ENCODE measurements at places on chromosomes 1 and 21.

DNA sequence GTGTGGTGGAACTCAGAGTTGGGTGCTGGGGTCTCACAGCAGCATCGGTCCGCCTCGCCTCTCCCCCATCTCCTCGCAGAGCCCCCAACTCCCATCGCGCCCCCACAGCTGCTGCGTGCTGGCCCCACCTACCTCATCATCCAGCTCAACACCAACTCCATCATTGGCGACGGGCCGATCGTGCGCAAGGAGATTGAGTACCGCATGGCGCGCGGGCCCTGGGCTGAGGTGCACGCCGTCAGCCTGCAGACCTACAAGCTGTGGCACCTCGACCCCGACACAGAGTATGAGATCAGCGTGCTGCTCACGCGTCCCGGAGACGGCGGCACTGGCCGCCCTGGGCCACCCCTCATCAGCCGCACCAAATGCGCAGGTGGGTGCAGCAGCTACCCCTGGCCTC lies 24.2 kb downstream of the PTPRU start:
- DNase-seq: no peak

- no peak for DNase-seq
Observed at GRCh38 chr1:186330758-186331157, 44.3 kb downstream of the TPR start.

DNA sequence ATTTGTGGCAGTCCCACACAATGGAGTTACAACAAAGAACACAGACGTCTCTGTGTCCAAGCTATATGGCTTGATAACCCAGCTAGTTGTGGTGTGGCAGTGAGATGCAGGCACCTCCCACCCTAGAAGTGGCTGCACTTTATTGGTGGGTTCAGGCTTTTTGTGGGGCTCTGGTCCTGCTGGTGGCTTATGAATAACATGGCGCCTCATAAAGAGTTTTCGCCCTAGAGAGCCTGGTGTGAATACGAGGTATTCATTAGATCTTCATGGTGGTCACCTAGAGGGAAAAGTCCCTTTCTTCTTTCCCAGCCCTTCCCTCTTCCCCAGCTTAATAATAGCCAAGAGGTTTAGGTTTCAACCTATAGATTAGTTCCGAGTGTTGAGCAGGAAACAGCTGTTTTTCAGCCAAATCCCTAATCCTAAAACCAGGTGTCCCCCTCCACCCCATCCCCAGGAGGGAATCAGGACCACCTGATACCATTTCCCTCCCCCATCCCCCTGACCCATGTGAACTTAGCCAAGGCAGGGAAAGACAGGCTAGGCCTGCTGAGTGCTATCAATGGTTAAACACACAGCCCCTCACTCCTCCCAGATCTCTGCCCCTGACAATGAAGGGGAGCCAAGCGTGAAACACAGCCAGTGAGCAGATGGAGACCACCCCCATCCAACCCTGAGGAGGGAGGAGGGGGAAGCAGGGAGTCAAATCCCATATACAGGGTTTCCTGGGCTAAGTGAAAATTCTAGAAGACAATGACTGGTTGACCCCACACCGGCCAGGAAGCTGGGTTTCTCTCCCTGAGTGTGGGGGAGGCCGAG lies 58.2 kb downstream of the NFASC start:
- DNase-seq: no peak

GRCh38 chr1:63950023-63950422 lies 176.2 kb downstream of the ROR1 start:
- peak; percentile 47 for DNase-seq

DNA sequence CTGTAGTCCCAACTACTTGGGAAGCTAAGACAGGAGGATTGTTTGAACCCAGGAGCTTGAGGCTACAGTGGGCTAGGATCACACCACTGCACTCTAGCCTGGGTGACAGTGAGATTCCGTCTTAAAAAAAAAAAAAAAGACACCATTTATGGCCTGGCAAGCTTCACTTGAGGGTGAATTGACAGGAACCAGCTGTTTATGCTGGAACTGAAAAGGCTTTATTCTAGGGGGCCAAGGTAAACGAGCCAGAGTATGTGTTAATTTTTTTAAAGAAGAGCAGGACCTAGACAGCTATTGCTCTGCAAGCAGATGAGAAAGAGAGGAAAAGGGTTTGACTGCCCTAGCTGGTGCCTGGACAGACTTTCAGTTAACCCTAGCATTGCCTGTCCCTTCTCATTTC lies 37.0 kb downstream of the S100A6 start:
- DNase-seq: no peak

GRCh38 chr1:32728413-32729077 lies 26.0 kb upstream of the SYNC start:
- DNase-seq: no peak

- DNase-seq: no peak
Observed at GRCh38 chr1:163331116-163331515, 9.4 kb downstream of the NUF2 start.

DNA sequence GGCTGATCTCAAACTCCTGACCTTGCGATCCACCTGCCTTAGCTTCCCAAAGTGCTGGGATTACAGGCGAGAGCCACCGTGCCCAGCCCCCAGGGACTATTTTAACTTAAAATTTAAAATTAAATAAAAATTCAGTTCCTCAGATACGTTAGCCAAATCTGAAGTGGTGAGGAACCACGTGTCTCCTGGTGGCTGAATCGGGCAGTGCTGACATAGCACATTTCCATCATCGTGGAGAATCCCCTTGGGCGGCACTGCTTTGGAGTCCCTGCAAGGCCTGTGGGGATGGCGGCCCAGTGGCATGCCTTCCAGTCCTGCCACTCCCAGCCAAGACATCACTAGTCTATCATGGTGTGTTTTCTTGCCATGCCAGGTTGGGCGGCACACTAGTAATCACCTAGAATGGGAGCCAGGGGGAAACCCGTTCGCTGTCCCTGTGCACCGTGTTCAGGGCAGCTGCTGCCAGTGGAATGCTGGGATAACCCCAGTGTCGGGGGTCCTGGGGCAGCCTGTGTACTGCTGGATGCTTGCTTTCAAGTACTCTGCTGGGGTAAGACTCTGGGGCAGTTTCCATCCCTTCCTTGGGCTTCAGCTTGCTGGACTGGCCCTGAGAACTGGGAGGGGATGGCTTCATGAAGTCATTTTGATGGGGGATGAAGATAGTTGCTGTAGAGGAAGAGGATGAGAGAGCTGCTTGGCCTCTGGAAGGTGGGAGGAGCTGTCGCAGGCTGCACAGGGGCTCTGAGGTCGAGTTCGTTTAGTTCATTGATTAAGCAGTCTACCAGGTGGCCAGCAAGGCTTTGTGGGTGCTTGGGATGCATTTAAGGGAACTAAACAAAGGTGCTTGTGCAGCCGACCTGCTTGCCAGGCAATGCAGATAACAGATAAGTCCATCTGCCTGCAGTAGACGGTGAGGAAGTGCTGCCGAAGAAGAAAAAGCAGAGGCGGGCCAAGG lies 4.6 kb downstream of the ZBTB48 start:
- no peak for DNase-seq

GRCh38 chr1:28144203-28145135 lies 32.0 kb downstream of the PTAFR start:
- no peak for DNase-seq

- DNase-seq: no peak
Observed at GRCh38 chr1:46638921-46639320, 22.3 kb upstream of the MOB3C start.

DNA sequence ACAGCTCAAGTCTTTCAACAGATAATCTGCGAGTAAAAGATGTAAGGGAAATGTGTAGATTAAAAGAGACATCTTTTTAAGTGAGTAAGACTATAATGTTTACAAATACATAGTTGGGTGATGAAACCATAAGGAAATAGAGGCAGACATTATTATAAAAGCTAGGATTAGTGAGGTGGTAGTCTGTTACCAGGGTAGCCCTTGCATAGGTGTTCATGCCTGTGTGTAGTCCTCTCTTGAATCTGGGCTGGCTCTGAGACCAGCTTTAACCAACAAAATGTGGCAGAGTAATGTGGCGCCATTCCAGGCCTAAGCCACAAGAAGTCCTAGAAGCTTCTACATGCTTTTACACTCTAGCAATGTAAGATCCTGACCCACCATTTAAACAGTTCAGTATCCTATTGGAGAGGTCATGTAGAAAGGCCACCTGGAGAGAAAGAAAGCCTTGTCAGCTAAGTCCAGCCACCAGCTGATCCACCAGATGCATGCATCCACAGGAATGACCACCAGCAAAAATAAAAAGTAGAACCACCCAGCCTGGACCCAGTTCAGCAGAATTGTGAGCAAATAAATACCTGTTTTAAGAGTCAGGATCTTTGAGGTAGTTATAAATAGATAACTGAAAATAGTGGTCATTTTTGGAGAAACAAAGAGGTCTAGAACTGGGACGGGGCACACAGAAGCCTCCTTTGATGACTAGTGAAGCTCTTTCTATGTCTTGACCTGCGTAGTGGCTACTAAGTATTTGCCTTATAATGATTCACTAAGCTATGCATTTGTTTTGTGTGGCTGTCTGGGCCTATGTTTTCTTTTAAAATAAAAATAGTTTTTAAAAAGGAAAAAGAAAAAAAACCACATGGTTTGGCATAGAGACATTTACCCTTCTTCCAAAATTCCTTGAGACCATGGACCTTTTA lies 8.1 kb downstream of the NIBAN1 start:
- peak; percentile 63 for DNase-seq

DNA sequence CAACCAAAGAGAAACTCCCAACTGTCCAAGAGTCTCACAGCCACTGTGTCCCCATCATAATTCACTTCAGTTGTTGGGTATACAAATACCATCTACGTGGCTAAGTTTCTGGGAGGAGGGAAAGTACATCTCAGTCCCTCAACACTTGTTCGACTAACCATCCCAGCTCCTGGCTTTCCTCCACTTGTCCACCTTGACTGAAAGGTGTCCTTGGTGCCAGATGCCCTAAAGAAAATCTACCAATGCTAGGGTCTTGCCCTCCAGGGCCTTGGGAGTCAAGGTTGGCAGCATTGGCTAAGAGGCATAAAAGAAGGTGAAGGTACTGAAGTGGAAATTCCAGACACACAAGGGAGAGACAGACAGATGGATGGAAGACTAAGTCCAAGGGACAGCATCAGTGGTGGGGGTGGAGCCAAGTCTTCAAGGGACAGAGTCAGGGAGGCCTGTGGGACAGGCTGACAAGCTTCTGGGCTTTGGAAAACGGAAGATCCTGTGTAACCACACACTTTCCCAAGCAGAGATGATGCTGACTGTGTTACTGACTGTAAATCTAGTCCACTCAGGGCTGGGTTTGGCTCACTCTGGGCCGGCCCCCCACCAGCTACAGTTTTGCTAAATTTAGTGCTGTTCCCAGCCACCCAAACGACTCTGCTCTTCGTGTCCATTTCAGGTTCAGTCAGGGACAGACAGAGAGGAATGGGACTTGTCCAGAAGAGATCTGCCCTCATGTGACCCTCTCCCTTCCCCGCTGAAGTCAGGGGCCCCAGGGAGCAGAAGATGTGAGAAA lies 60.1 kb downstream of the CD34 start:
- no peak for DNase-seq

GRCh38 chr1:148373192-148373925 lies 109.7 kb downstream of the PPIAL4G start:
- no peak for DNase-seq

GRCh38 chr1:239283216-239283615 lies 103.2 kb upstream of the CHRM3 start:
- no peak for DNase-seq

- DNase-seq: peak; percentile 25
Observed at GRCh38 chr1:48048980-48049379, 51.8 kb upstream of the TRABD2B start.

GRCh38 chr1:85940656-85941306 lies 215.8 kb downstream of the COL24A1 start:
- peak; percentile 86 for DNase-seq

- peak; percentile 92 for DNase-seq
Observed at GRCh38 chr1:227357171-227357926, 39.1 kb upstream of the CDC42BPA start.

DNA sequence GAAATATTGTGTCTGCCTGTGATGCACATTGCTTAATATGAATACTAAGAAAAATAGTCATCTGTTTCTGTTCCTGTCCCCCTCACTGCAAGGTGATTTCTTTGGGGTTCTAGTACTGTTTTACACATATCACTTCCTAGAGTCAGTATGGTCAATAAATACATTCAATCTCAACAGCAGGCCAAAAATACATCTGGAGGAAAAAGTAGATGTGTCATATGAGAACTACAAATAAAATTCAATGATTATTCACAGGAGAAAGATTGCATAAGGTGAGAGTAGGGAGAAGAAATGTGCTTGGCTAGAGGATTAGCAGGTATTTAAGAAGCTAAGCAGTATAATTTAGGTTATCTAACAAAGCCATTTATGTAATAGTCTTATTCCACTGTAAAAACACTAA lies 45.3 kb upstream of the SAMSN1 start:
- no peak for DNase-seq

DNA sequence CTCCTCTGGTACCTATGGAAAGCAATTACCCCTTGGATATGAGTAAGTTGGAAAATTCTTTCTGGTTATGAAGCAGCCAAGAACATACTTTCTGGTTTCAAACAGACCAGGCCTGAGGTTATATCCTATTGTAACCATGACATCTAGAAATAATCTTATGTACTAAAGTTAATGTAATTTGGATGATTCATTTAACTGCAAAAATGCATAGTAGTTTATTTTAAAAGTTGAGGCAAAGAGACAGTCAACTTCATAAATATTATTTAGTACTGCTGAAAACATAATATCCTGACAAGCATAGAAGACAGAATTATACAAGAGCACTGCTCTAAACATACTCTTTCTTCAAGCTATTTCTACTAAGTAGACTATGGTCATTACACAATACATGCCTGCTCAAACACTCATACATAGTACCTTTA lies 25.5 kb downstream of the ODF2L start:
- DNase-seq: peak; percentile 55

DNA sequence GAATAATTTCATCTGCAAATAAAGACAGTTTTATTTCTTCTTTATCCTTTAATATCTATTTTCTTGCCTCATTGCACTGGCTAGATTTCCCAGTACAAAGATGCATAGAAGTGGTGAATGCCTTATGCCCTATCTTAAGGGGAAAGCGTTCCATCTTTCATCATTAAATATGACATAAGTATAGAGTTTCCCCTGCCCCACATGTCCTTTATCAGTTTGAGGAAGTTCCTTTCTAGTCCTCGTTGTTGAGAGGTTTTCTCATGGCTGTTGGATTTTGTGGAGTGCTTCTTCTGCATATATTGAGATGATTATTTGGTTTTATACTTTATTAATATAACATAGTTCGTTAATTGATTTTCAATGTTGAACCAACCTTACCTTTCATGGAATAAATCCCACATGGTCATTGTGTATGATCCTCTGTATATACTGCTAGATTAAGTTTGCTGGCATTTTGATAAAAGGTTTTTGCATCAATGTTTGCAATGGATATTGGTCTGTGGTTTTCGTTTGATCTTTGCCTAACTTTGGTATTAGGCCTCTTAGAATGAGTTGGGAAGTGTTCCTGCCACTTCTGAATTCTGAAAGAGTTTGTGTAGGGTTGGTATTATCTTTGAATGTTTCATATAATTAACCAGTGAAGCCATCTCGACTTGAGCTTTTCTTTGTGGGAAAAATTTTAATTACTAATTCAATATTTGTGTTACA lies 15.6 kb downstream of the PRKACB start:
- no peak for DNase-seq

DNA sequence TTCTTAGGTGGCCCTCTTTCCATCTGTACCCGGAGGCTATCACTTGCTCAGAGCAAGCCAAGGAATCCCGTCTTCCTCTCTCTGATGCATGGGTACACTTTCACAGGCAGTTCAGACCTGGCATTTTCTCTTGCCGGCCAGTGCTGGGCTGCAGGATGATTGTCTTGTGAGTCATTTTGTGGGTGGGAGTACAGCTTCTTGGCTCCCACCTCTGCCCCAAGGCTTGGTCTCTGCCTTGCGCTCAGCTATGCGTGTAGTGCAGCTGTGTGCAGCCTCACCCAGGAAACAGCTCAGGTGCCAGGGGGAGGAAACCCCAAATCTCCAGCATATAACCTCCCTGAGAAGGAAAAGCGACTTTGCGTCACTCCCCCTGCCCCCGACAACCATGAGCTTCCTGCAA lies 3.9 kb upstream of the AJAP1 start:
- no peak for DNase-seq
